OCI-LY7 (cell line): ENCODE measurements at places on chromosomes 4 and X. TPM values are rescaled to one million over a fixed set of nuclear protein-coding genes. Genes with fewer than 3 reads are reported as not detected.

The PRR32 gene
- not detected in 2 replicates for total RNA-seq

The CXCL3 gene
- not detected in 2 replicates for total RNA-seq

The HS3ST1 gene
- not detected in 2 replicates for total RNA-seq

The FRMD7 gene
- not detected in 2 replicates for total RNA-seq

The SPANXA2 gene
- not detected in 2 replicates for total RNA-seq

The SSX4 gene
- total RNA-seq, result not detected in 2 replicates

The GDPD2 gene
- total RNA-seq, result not detected in 2 replicates

The TRIM75 gene
- total RNA-seq, result not detected in 2 replicates

The ADH7 gene
- total RNA-seq, result not detected in 2 replicates

The GAGE1 gene
- not detected in 2 replicates for total RNA-seq

GRCh38 chrX:3485727-3486126, 139.3 kb upstream of the MXRA5 start:
- no peak for DNase-seq

GRCh38 chr4:153440475-153440874, 25.7 kb upstream of the TMEM131L start:
- peak; percentile 80 for DNase-seq

DNA sequence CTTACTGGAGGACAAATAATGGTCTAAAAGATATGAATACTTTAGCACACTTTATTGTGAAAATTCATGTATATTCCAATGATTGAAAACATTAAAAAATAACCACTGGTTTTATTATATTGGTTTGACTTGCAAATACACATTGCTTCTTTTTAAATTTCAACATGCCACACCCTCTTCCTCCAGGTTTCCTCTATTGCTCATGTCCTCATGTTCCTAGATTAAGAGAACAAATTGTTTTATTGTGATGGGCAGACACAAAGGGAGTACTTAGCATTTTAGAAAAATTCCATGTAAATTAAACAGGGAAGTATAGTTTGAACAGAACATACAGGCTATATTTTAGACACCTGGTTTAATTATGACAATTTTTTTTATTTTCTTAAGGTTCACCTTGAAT, 230.6 kb upstream of the GPRIN3 start:
- no peak for DNase-seq

DNA sequence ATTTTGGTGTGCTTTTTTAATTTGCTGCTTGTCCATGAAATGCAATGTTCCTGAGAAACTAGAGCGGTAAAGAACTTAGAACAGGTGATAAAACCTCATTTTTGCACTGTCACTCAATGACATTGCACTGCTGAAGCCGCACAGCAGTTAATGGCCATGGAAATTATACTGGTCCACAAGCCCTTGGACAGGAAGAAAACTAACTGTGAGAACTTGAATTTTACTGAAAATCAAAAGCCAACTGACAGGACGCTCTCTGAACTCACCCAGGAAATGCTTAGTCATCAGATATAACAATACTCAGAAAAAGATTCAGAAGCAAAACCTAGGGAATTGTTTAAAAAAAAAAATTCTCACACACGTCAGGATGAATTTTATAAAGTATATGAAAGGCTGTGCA, 246.4 kb upstream of the SLC7A11 start:
- no peak for DNase-seq

GRCh38 chr4:82810176-82810575, 11.6 kb upstream of the SCD5 start:
- DNase-seq, result no peak

DNA sequence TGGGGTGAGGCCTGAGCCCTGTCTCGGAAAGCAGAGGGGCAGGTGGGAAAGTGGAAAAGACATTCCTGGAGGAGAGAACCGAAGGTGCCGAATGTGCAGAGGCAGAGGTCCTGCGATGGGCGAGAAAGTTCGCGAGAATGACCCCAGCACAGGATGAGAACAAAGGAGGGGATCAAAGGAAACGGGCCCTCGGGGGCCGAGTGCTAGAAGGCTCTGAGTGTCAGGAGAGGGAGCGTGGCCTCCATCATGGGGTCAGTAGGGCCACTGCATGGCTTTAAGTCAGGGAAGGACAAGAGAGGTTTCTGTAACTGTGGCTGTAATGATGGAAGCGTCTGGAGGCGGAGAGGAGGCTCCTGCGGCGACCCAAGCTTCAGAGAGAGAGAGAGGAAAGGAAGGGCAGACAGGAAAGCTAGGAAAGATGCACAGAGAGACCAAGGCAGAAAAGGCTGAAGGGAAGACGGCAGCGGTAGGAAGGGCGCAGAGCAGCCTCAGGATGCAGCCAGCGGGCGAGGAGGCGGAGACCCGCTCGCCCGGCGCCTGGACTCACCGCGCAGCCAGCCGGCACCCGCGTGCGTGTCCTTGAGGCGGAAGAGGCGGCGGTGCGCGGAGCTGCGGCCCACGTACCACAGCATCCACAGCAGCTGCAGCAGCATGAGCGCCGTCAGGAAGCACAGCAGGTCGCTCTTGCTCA, 669 bp downstream of the OTOP1 start:
- no peak for DNase-seq

GRCh38 chrX:7689791-7690412, 153.1 kb upstream of the VCX start:
- no peak for DNase-seq

DNA sequence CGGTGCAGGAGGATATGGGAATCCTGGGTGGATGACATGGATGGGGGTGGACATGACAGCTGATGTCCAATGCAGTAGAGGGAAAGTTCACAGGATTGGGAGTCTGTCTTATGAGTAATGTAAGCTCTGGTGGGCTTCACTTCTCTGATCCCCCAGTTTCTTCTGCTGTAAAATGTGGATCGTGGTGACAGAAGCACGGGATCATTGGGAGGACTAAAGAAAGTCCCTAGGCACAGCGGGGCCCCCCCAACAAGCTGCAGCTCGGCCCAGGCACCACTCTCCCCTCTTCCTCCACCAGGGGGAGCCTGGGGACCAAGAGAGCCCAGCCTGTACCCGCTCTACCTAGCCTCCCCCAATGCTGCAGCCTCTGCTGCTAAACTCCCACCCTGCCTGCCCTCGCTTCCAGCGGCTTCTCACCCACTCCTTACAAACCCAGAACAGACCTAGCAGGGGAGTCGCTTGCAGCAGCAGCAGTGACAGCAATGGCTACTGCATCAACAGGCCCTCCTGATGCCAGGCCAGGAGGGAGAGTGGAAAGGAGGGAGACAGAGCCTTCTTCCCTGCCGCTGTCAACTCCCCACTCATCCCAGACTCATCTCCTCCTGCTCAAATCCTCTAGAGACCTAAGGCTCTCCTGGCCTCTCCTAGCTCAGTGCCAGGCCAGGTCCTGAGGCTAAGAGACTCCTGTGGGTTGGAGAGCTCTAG, 36.1 kb upstream of the IQSEC2 start:
- DNase-seq, result peak; percentile 61

DNA sequence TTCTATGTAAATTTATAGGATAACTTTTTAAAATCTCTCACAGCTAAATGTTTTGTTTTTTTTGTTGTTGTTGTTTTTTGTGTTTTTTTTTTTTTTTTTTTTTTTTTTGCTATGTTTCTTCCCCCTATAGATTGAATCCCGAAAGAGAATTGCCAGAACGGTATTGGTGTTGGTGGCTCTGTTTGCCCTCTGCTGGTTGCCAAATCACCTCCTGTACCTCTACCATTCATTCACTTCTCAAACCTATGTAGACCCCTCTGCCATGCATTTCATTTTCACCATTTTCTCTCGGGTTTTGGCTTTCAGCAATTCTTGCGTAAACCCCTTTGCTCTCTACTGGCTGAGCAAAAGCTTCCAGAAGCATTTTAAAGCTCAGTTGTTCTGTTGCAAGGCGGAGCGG, 4.1 kb downstream of the BRS3 start:
- DNase-seq, result peak; percentile 1

DNA sequence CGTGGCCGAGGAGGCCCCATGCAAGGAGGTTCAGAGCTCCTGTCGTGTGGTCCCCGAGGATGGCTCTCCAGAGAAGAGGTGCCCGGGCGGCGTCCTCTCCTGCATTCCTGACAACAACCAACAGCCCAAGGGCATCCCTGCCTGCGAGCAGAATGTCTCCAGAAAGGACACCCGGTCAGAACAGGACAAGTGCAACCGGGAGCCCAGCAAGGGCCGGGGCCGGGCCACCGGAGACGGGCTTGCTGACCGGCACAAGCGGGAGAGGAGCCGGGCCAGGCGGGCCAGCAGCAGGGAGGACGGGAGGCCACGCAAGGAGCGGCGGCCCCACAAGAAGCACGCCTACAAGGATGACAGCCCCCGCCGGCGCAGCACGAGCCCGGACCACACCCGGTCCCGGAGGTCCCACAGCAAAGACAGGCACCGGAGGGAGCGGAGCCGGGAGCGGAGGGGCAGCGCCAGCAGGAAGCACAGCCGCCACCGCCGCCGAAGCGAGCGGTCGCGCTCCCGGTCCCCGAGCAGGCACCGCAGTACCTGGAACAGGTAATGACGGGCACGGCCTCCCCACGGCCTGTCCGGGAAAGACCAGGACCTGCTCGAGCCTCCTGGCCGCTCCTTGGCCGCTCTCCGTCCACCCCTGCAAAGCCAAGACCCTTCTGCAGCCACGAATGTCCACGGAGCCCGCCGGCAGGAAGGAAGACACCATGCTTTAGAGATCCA, 9.8 kb downstream of the AKAP17A start:
- no peak for DNase-seq

GRCh38 chrX:76802708-76803107, 375.2 kb downstream of the MAGEE1 start:
- no peak for DNase-seq

- DNase-seq, result no peak
These were observed 223.5 kb downstream of the AFAP1 start for GRCh38 chr4:7716010-7716721.

DNA sequence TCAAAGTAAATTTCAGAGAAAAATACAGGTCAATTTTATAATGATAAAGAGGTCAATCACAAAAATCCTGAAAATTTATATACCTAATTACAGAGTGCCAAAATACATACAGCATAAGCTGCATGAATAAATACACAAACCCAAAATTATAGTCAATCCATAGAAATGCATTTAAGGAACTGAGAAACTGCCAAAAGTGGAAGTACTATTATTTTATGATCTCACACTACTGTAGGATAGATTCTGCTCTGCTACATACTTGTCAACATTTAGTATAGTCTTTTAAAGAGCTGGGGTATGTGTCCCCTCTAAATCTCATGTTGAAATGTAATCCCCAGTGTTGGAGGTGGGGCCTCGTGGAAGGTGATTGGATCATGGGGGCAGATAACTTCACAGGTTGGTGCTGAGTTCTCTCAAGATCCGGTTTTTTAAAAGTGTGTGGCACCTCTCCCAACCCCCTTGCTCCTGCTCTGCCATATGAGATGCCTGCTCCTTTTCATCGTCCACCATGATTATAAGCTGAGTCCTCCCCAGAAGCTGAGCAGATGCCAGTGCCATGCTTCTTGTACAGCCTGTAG, 31.8 kb downstream of the CHIC2 start:
- peak; percentile 41 for DNase-seq

- DNase-seq, result no peak
These were observed 102.8 kb upstream of the PDLIM3 start for GRCh38 chr4:185638093-185638492.

- no peak for DNase-seq
These were observed 3.2 kb upstream of the TLR10 start for GRCh38 chr4:38785901-38786402.

GRCh38 chrX:115564243-115564642, 3.3 kb downstream of the PLS3 start:
- DNase-seq, result no peak

GRCh38 chr4:79247695-79248394, 78.0 kb downstream of the NAA11 start:
- no peak for DNase-seq

DNA sequence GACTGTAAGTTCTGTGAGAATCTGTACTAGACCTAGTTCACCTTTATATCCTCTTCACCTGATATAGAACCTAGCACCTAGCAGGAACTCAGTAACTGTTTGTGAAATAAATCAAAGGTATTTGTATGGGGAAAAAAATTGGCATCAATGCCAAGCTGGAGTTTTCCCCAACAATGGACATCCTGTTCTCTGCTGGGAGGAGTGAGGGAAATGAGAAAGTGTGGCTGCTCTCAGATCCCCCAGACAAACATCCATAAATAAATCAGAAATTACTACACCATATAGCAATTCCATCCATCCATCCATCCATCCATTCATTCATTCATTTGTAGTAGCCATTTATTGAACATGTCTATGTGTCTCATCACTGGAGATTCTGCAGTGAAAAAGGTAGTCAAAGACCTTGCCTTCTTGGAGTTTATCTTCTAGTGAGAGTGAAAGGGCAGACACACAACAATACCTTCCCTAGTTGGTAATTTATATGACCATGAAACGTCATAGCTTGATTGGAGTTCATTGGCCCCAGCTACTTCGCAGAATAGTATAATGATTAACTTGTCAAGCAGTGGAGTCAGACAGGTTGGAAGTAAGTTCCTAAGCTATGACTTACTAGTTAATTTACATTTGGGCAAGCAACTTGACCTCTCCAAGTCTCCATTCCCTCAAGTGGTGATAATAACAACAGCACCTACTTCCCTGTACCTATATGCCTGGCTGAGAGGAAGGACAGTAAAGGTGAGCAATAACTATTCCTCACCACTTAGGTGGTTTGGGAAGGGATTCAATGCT, 98.7 kb upstream of the KIT start:
- no peak for DNase-seq

DNA sequence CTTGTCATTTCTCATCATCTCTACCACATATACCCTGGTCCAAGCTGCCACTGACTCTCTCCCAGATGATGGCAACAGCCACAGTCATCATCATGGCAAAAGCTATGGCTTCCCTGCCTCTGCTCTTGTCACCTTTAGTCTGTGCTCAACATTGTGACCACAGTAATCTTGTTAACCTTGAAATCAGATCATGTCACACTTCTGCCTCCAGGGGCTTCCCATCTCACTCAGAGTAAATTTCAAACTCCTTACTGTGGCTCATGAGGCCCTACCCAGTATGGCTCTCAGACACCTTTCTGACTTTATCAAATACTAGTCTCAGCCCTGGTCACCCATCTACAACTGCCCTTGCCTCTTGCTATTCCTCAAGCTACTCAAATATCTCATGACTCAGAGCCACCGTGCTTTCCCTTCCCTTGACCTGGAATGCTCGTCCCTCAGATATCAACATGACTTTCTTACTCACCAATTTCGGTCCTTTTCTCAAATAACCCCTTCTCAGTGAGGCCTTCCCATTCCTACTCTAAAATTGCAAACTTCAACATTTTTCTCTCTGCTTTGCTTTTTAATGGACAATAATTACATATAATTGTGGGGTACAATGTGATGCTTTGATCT, 41.1 kb upstream of the STIM2 start:
- DNase-seq, result peak; percentile 43

GRCh38 chr4:128793859-128794672, 15.4 kb upstream of the JADE1 start:
- no peak for DNase-seq

GRCh38 chr4:11564021-11564420, 135.3 kb upstream of the HS3ST1 start:
- DNase-seq, result no peak
